ENCODE measurements at places on chromosomes 2 and 18.
A peak's percentile ranks its signal among the peaks of the same experiment; 100 is the strongest.

- DNase-seq, result no peak
Observed at GRCh38 chr2:122098306-122098705, 342.9 kb downstream of the TSN start.

DNA sequence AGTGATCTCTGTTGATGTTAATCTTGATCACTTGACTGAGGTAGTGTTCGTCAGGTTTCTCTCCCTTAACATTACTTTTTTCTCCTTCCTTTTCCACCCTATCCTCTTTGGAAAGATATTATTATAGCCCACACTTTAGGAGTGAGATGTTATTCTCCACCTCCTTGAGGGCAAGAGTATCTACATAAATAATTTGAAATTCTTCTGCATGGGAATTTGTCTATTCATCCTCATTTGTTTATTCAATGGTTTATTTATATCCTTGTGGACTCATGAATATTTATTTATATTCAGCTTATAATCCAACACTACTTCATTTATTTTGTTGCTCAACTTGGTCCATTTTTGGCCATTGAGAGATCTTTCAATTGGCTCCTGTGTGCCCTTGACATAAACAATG lies 750.4 kb downstream of the EPHA4 start:
- no peak for DNase-seq

DNA sequence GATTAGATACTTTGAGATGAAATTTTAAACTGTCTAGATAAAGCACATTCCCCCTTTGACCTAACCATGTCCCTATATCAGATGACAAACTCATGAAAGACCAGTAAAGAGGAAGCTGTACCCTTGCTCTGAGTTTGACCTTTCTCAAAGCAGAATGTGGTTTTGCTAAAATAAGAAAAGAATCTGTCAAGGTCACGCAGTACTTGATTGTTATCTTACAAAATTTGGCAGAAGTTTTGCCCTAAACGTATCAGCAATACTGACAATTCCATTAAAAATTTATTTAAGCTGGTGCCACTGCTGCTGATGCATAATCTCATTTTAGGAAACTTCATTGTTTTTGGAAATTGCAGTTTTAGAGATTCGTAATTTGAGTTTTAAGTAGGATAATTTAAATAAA lies 31.2 kb upstream of the GALM start:
- DNase-seq, result no peak

- DNase-seq, result no peak
Observed at GRCh38 chr18:71849407-71849806, 694.7 kb downstream of the CBLN2 start.

- DNase-seq, result no peak
Observed at GRCh38 chr18:48165111-48165866, 234.8 kb upstream of the SMAD2 start.

DNA sequence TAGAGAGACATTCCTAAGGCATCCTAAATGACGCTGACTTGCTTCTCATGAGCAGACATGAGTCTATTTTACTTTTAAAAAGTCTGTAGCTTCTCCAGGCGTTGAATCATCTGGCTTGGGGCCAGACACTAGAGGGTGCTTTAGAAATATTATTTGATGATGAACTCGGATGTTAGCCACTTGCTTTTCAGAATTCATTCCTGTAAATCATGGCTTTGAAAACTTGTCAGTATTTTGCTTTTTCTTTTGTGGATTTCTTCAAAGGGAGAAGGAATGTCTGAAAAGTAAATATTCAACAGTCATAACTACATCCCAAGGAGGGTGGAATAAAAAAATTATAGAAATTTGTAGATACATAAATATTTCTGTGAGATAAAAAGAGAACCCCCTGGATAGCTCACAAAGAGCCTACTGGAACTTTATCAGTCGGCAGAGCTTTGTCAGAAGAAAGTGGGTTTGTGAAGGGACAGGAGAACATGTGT lies 370.8 kb downstream of the OSR1 start:
- peak; percentile 80 for DNase-seq

DNA sequence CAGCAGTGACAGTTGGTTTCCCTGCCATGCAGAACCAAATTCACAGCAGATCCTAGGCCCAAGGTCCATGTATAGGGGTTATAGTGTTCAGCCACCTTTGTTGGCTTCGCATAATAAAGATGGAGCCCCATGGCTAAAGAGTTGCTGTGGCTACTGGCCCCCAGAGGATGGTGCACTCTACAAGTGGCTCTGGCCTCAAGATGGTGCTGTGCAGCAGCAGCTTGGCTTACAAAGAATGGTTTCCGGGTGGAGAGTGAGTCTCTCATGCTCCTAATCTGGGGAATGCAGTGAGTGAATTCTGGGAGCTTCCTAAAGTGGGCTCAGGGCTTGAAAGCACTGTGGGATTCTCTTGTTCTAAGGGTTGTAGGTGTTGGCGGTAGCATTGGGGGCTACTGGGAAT lies 1199.7 kb downstream of the CNTNAP5 start:
- no peak for DNase-seq

DNA sequence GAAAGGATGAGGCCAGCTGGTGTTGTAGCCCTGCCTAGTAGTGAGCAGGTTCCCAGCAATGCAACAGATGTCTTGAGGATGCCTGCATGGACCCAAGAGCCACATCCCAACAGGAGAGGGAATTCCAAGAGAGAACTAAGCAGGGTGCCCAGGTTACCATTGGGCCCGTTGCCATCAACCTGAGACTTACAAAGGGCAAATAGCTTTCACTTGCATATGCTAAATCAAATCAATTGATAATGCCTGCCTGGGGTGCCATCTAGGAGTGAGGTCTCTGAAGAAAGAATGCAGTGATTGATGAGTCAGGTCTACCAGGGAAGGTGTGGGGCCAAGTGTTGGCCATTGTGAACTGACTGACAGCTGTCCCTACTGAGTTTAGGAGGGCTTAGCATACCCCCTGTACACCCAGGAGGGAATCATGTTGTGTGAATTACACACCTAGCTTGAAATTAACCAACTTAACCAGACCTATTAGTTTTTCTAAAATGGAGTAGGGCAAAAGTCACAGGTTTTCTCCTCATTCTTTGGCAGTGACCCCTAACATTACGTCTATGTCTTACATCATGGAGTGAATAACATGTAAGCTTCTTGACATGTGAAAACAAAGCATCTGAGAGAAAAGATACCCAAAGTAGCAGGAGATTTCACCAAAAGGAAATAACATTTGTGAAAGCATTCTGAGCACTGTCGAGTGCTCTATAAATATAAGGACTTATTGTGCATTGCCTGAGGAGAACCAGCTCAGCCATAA lies 32.3 kb downstream of the FHOD3 start:
- no peak for DNase-seq

DNA sequence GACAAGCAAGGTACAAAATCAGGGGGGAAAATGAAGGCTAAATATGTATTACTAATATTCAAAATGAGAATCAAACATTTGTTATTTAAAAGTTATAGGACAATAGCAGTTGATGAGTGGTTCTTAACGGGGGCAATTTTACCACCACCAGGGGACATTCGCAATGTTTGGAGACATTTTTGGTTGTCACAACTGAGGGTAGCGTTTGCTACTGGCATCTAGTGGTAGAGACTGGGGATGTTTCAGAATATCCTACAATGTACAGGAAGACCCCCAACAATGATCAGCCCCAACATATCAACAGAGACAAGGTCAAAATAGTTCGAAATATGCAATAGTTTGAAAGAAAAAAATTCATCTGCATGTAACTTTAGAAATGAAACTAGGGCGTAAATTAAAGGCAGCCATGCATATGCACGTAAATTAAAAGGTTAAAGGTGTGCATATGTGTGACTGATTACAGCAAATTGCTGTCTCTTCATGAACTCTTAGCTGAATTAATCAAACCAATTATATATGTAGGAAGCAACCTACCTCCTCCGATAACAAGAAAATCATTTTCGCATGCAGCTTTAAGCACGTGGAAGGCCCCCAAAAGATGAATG lies 61.2 kb upstream of the CUL3 start:
- DNase-seq, result no peak

- no peak for DNase-seq
Observed at GRCh38 chr2:104889291-104889959, 35.5 kb downstream of the POU3F3 start.

- no peak for DNase-seq
Observed at GRCh38 chr18:37612524-37613252, 47.1 kb upstream of the CELF4 start.

GRCh38 chr2:55965276-55965675 lies 41.7 kb upstream of the EFEMP1 start:
- no peak for DNase-seq

GRCh38 chr2:234211797-234212196 lies 161.3 kb downstream of the SPP2 start:
- DNase-seq, result no peak

DNA sequence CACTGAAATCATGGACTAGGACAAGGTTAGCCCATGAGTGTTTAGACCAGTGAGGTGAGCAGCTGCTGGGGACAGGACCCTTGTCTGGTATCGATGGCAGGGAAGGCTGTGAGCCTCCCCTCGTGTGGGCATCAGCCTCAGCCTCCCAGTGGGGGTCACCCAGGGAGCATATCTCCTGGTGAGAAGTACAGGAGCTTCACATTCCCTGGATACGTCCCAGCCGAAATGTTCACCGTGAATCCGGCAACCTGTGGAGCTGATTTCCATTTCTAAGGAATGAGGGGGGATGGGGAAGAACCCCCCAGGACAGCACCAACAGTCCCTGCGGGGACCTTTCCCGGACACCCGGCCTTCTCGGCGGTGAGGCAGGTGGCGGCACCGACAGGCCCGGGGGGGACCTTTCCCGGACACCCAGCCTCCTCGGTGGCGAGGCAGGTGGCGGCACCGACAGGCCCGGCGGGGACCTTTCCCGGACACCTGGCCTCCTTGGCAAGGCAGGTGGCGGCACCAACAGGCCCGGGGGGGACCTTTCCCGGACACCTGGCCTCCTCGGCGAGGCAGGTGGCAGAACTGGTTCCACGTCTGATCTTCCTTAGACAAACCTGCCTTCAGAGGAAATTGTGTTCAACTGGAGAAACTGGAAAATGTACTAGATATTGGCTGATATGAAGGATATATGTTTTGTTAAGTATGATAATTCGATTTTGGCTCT lies 21.2 kb downstream of the RTP5 start:
- no peak for DNase-seq

GRCh38 chr2:202269585-202269984 lies 4.0 kb downstream of the NOP58 start:
- no peak for DNase-seq

GRCh38 chr2:31238906-31239592 lies 5.1 kb downstream of the EHD3 start:
- DNase-seq, result no peak

- no peak for DNase-seq
Observed at GRCh38 chr2:15560140-15560987, 770 bp downstream of the NBAS start.

DNA sequence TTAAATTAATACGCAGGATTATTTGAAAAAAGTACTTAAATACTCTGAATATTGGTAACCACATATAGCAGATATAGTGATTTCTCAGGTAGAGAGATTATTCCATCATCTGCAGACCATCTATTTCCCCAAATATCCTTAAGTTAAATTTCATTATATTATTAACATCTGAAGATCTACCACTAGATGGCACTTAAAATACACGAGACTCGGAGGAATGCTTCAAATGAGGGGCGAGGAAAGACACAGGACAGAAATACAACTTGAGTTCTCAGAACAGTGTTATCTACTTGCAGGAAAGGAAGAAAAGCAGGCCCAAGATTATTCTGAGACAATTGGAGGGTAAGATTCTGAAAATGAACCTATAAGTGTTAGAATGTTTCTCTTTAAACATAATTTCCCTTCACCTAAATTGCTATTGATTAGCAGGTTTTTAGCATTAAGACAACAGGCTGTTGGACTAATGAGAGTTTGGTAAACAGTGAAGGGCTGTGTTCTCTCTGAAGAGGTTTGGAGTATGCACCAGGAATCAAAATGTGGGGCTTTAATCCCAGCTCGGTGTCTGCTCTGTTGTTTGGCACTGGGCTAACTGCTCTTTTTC lies 76.9 kb upstream of the GCFC2 start:
- DNase-seq, result no peak

DNA sequence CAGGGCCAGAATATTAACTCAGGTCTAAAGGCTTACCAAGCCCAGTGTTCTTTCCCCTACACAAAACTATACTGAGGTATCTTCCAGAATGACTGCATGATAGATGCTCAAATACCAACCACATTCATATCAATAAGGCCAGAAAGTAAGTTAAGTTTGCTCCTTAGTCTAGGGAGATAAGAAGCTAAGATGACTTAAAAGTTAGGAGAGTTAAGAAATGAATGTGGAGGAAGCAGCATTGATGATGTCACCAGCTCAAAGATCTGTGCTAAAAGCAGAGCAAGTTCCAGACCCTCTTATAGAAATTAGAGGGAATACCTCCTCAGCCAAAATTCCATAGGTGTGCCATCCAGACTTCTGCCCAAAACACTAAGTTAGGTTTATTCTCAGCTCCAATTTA lies 6.1 kb downstream of the PPP4R1 start:
- DNase-seq, result no peak

DNA sequence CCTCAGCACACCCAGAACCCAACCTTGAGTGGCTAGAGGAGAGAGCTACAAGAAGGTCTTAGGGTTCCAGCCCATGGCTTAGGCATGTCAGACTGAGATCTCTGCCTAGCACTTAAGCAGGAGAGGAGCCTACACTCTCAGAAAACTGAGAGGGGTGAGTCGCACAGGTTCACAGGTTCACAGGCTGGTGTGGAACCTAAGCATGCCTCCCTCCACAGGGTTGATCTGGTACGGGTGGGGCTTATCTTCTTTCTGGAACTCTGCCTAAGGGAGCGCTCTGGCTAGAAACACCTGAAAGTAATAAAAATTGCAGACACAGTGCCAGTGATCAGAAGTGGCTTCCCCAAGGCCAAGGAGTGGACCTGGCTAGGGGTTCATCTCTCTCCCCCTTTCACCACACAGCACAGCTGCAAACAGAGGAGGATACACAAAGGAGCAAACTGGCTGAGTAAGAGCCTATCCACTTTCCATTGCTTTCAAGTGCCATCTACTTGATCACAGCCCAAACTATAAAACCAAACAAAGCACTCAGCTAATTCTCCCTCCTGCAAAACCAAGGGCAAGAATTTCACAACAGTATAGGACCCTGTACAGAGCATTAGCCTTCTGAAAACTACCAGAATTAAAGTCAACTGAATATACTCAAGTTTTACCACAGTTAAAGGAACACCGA lies 481.9 kb upstream of the SETBP1 start:
- no peak for DNase-seq
